ENCODE measurements at places on chromosomes 4 and X.
A peak's percentile ranks its signal among the peaks of the same experiment; 100 is the strongest.

- DNase-seq = no peak
Observed at GRCh38 chrX:18410038-18410437, 15.4 kb upstream of the CDKL5 start.

DNA sequence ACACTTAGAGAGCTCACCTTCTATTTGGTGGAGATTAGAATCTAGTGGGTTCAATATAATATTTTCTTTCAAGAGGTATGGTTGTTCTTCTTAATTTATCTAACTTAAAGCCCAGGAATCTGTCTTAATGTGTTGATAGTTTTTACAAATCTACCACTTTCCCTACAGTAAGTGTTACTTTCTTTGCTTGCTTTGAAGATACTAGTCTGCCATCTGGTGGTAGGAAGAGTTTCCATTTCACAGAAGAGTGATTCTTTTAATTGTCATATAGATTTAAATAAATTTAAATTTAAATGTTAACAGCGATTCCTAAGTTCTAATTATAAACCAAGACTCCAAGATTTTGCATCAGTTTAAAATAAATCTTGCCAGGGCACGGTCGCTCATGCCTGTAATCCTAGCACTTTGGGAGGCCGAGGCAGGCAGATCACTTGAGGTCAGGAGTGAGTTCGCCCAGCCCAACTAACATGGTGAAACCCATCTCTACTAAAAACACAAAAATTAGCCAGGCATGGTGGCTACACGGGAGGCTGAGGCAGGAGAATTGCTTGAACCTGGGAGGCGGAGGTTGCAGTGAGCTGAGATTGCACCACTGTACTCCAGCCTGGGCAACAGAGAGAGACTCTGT lies 43.5 kb downstream of the NUDT9 start:
- DNase-seq = peak; percentile 67

DNA sequence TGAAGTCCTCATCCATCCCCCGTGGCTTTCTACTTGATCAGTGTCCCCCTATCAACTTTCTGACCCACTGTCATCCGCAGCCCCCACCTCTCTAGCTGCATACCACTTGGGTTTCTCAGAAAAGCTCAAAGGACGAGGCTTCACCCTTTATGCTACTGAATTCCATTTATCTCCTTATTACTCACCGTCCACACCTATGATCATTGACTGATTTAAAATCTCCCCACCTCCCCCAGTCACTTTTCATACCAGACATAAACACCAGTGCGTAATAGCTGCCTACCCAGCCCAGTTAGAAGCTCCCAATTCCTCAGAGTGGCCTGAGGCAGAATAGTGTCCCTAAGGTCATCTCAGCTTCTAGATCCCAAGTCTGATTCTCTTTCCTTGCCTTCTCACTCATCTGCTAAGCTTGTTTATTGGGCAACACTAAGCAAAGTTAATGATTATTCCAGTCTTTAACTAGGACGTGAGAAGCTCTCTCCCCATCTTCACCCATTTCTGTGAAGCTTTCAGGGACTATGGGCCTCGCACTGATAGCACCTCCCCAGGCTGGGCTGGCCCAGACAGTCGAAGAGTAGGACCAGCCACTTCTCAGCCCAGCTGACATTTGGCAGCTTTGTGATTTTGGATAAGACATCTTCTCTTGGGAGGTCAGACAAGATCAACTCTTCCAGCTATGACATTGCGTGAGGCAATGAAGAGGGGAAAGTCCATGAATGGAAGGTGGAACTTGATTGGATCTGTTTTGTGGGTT lies 7.2 kb upstream of the DDX60L start:
- DNase-seq = no peak

- no peak for DNase-seq
Observed at GRCh38 chr4:16626945-16627344, 271.5 kb downstream of the LDB2 start.

DNA sequence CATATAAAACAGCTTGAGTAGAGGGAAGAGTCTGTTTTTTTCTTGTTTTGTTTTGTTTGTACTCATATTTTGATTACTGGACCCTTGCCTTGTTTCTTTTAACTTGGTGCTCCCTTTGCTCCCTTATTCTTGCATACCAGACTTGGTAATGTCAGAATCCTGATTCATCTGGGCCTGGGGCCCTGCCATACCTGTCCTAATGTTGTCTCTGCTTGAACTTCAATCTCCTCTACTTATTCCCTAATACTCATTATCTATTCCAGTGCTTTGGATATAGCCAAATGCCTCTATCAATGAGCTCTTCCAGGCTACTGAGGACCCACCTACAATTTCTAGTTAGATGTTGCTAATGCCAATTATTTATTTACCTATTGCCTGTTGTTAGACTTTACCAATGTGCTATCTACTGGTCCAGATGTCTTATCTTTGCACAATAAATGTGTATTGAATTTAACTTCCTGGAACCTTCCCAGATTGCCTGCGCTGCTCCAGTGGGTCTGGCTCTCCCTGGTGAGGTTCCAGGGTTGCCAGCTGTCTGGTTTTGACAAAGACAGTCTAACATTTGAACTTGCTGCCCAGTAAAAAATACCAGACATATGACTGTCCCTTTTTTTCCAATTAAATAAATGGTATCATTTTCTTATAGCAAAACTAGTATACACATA lies 64.4 kb upstream of the ACSL4 start:
- DNase-seq = peak; percentile 23

DNA sequence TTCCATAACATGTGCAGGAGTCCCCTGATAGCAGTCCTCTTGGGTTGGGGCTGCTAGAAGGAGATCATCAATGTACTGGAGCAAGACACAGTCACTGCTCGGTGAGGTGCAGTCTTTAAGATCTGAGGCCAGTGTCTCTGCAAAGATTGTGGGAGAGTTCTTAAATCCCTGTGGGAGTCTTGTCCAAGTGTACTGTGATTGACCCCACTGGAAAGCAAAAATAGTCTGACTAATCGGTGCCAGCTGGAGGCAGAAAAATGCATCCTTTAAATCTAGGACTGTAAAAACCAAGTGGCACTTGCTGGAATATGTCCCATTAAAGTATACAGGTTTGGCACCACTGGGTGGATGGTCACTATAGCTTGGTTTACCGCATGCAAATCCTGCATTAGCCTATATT lies 31.1 kb downstream of the SULT1E1 start:
- DNase-seq = no peak

DNA sequence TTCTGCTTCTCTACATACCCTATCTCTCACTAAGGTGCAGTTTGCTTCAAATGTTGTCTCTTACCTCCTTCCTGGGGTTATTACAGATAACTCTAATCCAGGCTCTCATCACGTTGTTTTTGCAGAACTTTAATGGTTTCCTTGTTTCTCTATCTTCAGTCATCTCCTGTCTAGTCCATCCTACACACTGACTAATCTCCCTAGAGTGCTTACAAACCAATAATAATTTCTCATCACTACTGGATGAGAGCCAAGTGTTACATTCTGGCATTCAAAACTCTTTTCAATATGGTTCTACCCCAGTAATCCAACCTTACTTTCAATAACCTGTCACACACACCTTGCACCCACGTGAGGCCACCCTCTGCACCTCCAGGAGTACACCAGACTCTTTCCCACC lies 86.1 kb downstream of the SYNPO2 start:
- no peak for DNase-seq

GRCh38 chrX:70255452-70255851 lies 4.6 kb downstream of the P2RY4 start:
- no peak for DNase-seq

DNA sequence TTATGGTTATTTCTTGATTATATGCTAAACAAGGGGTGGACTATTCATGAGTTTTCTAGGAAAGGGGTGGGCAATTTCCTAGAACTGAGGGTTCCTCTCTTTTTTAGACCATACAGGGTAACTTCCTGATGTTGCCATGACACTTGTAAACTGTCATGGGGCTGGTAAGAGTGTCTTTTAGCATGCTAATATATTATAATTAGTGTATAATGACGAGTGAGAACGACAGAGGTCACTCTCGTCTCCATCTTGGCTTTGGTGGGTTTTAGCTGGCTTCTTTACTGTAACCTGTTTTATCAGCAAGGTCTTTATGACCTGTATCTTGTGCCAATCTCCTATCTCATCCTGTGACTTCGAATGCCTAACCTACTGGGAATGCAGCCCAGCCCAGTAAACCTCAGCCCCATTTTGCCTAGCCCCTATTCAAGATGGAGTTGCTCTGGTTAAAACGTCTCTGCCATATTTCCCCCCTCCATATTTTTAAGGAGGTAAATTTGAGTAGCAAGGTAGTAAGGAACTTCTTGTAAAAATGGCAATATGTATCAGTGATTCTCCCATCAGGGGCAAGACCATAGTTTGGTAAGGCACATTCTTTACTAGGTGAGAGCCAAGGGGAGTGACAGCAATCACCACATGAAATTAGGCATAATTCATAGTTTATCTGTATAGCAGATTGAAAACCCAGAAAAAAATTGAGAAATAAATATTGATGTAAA lies 2.6 kb downstream of the CXCL2 start:
- peak; percentile 52 for DNase-seq

GRCh38 chrX:78658845-78659744 lies at the start of gene RTL3:
Gene RTL3, minus strand, starts transcription at chrX:78659328. Its CDS starts 908 bp downstream, at chrX:78658420.
- no peak for DNase-seq

GRCh38 chr4:18529482-18529881 lies 507.9 kb upstream of the LCORL start:
- DNase-seq = no peak

DNA sequence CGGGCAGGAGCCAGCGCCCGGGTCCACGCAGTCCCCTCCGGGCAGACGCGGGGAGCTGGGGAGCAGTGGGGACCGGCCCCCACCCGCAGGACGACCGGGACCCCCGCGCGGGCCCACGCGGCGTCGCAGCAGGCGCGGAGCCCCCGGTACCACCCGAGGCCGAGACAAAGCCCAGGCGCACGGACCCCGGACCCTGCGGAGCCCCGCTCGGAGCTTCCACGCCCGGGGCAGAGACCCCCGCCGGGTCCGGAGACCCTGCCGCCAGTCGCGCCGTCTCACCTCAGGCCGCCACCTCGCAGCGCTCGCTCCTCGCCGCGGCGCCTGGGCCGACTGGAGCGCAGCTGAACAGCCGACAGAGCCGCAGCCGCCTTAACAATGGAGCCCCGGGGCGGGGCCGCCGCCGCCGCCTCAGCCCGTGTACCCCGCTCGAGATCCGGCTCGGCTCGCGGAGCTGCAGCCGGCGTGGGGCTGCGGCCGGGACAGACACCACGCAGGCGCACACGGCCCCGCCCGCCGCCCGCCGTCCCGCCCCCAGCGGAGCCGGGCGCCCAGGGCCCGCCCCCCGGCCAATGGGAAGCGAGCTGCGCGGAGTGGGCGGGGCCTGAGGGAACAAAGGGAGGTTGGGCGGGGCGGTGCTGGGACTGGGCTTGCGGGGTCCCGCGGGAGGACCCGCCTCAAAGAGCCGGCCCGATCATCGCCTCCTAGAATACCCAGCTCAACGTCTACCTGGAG lies at the start of gene AFAP1:
TSS of gene AFAP1 (minus strand) at position 485 of the 732 bp plus-strand sequence. CDS start 67,783 bp downstream, outside the sequence.
- peak; percentile 72 for DNase-seq

DNA sequence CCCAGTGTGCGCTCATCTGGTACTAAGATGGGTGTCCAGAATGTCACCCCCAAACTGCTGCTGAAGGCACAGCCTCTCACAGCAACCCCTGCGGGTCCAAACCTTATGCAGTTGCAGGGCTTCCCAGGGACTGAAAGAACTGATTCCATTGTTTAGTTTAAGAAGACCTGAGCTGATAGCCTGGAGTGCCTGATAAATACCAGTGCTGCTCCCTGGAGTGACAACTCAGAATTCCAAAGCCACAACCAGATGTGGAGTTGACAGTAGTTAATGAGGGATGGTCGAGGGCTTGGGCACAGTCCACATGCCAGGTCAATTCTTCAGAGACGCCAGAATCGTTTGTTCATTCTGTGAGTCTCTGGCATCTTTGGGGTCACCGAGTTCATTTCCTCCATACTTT lies 71.2 kb downstream of the LNX1 start:
- no peak for DNase-seq

DNA sequence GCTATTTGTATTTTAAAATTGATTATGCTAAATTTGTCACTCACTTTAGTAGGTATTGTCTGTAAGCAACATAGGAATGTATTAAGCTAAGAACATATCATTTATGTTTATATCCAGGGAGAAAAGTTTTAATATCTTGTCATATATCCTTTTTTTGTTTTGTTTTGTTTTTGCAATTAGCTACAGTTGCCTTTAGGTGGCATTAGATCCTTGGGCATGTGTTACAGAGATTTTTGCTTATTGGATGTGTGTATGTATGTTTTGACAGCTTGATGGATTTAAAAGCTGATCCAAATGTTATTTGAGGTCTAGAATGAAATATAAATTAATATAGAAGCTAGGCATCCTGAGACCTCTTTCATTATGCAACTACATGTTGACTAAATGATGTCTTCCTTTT lies 36.1 kb upstream of the OTUD4 start:
- peak; percentile 37 for DNase-seq

- no peak for DNase-seq
Observed at GRCh38 chrX:24851780-24852179, 158.1 kb downstream of the POLA1 start.

DNA sequence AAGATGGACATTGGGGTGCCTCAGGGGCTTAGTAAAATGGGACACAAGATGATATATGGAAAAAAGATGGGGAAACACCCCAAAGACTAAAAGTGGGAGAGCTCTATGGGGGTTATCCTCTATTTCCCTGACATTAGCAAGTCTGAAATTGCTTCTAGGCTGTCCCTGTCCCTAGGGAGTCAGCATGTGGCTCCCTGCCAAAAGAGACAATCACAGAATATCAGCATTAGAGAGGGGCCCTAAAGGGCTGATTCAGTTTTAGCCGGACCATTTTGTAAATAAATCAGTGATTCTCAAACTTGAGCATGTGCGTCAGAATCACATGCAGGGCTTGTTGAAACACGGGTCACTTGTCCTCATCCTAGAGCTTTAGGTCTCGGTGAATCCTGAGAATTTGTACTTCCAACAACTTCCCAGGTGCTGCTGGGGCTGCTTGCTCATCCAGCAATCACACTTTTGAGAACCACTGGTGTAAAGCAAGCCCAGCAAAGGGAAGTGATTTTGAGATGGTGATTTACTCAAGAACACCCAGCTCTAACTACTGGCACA lies 165.3 kb upstream of the DGKK start:
- DNase-seq = no peak

- DNase-seq = no peak
Observed at GRCh38 chr4:76657443-76657842, 222.4 kb downstream of the SHROOM3 start.

- DNase-seq = no peak
Observed at GRCh38 chr4:120874792-120875774, 47.4 kb downstream of the PRDM5 start.

DNA sequence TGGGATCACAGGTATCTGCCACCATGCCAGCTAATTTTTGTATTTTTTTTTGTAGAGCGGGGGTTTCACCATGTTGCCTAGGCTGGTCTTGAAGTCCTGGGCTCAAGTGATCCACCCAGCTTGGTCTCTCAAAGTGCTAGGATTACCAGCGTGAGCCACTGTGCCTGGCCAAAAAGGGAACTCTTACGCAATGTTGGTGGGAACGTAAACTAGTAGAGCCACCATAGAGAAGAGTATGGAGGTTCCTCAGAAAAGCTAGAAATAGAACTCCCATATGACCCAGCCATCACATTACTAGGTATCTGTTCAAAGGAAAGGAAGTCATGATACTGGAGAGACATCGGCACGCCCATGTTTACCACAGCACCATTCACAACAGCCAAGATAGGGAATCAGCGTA lies 85.9 kb downstream of the PRKX start:
- DNase-seq = no peak
